M059J (cell line): ENCODE measurements at places on chromosomes 1 and 21.

DNA sequence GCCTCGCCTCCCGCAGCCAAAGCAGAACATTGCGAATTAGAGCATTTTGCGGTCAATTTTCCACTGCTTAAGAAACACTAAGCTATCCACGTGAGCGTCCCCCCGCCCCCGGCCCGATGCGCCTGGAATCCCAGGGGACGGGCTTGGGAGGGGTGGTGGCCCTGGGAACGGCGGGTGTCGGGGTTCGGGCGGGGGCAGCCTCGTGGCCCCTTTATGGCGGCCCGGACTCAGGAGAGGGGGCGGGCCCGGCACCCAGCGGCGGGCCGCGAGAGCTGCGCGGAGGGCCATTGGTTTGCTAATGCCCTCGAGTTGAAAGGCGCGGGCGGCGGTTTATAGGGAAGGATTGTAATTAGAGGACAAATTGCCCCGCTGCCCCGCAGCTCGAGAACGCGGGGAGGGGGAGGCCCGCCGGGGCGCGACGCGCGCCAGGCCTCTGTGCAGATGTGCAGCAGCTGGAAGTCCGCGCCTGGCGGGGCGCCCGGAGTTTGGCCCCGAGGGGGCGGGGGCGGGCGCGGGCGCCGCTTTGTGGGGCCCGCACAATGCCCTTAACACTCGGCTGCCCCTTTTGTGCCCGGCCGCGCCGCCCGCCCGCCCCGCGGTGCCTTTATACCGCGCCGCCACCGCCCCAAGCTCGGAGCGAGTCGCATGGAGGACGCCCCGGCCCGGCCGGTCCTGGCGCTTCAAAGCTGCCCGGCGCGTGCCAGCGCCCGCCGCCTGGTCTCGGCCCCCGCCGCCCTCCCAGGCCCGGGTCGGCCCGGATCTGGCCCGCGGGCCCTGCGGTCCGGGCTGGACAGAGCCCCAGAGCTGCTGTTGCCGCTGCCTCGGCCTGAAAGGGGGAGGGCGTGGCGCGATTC is 1.9 kb upstream of the HES3 start:
- DNase-seq, result no peak

GRCh38 chr1:43372172-43372571 is 4.4 kb upstream of the ELOVL1 start:
- peak; percentile 70 for DNase-seq

GRCh38 chr1:64505232-64505943 is 35.5 kb downstream of the CACHD1 start:
- no peak for DNase-seq

DNA sequence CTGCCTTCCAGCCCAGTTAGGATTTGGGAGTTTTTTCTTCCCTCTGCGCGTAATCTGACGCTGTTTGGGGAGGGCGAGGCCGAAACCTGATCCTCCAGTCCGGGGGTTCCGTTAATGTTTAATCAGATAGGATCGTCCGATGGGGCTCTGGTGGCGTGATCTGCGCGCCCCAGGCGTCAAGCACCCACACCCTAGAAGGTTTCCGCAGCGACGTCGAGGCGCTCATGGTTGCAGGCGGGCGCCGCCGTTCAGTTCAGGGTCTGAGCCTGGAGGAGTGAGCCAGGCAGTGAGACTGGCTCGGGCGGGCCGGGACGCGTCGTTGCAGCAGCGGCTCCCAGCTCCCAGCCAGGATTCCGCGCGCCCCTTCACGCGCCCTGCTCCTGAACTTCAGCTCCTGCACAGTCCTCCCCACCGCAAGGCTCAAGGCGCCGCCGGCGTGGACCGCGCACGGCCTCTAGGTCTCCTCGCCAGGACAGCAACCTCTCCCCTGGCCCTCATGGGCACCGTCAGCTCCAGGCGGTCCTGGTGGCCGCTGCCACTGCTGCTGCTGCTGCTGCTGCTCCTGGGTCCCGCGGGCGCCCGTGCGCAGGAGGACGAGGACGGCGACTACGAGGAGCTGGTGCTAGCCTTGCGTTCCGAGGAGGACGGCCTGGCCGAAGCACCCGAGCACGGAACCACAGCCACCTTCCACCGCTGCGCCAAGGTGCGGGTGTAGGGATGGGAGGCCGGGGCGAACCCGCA is at the start of gene PCSK9:
TSS of gene PCSK9 (plus strand) at position 207 of the 741 bp plus-strand sequence. CDS start at position 497, 290 bp downstream.
- no peak for DNase-seq

DNA sequence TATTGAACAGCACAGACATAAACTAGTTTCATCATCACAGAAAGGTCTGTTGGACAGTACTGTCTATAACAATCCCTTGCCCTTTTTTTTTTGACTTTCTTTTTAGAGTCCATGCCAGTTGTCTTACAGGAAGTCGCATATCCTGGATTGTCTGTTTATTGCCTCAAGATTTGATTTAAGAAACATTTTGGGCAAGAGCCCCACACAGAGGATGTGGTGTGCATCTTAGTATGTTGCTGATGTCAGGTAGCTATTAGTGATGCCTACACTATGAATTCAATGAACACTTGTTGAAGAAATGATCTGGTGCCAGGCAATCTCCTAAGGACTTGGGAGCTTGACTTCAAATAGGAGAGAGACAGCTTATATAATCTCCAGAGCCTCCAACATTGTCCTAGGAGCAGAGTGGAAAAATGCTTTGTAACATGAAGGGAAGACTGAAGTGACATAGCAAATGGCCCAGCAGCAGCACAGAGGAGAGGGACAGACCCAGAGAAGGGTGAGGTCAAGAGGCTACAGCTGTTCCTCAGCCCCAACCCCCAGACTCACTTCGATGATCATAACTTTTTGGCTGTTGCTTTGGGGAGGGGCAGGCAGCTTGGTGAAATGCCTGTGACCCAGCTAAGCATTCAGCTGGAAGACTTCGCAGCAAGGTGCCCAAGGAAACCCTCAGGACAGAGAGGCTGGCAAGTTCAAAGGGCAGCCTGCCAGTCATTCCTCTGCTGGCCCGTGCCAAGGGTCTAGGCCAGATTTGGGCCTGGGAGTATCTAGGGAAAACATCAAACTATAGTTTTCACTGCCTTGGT is 7.5 kb upstream of the RAB29 start:
- DNase-seq, result no peak

DNA sequence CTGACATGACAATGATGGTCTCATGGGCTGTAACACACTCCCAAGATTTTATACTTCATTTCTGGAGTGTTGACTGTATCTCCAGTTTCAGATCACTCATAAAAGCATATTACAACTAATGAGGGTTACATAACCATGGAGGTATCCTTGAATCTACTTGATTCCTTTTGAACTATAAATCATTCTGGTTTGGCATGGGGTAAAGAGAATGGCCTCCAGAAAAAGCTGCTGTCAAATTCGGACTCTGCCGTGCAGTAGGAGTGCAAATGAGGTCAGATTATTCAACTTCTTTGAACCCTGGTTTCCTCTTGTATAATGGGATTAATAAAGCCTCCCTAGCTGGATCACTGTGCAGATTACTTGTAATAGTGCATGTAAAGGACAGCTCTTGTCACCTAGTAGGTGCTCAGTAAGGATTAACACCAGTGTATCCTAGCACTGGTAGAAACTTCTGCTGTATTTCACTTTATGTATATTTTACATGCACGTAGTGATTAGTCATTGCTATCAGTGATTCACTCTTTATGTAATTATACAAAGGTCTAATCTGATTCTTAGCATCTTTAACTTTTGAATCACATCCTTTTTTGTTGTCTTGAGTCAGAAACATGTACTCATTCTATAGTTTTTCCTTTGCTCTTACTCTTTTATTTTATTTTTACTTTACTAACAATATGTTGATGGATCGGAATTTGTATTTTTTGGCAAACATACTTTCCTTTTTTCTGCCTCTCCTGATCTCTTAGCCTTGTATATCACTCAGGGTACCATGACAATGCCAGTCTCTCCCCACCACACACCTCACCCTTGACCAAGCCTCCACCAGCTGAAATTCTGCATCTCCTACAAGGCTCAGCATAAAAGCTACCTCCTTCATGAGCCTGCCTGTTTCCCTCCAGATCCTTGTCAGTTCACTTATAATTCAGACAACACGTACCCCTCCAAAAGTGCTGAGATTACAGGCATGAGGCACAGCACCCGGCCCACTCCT is 3.2 kb downstream of the LRRC8C start:
- DNase-seq, result peak; percentile 69

GRCh38 chr1:176820391-176821031 is 344.0 kb downstream of the ASTN1 start:
- DNase-seq, result no peak

DNA sequence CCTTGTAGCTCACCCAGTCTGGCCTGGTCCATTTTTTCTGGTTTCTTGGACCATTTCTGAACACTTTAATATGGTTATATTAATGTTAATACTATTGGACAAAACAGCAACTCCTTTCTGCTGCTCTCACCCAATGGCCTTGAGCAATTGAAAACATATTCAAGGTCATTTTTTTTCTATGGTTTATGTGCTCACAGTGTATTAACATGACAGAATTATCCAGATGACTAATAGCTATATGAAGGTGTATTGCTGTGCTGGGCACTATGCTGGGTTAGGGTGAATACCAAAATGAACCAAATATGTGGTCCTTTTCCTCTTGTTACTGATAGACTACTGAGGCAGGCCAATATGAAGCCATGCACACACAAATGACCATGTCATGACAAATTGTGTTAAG is 591.6 kb upstream of the PLXNA2 start:
- no peak for DNase-seq

DNA sequence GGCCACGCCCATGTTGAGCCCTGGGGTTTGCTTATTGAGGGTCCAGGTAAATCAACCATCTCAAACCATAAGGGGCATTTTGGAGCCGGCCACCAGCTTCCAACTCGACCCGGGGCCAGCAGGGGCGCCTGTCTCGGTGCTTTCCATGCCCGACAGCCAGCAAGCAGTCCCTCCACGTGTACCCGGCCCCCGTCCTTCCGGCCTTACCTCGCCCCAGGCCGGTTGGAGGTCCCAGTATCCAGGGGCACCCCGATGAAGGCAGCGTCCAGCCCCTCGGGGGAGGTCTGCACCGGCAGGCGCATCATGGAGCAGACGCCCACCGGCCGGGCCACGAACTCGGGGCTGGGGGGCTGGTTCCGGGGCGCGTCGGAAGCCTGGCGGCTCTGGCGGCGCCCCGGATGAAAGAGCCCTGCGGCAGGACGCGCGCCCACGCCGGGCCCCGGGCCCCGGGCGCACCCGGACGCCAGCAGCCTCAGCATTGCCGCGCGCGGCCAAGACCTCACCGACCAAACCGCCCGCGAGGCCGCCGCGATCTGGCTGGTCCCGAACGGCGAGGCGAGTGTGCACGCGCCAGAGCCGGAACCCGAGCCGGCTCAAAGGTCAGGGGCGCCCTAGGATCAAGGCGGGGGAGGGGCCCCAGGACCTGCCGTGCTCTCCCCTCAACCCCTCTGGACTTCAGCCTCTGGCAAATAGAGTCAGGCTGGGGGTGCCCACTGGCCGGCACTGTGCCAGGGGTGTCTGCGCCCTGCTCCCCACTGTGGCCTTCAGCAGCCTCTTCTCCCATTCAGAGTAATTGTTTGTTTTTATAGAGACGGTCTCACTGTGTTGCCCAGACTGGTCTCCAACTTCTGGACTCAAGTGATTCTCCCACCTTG is at the start of gene AGMAT:
TSS of gene AGMAT (minus strand) at position 563 of the 875 bp plus-strand sequence. CDS start at position 479, 84 bp downstream.
- peak; percentile 52 for DNase-seq

DNA sequence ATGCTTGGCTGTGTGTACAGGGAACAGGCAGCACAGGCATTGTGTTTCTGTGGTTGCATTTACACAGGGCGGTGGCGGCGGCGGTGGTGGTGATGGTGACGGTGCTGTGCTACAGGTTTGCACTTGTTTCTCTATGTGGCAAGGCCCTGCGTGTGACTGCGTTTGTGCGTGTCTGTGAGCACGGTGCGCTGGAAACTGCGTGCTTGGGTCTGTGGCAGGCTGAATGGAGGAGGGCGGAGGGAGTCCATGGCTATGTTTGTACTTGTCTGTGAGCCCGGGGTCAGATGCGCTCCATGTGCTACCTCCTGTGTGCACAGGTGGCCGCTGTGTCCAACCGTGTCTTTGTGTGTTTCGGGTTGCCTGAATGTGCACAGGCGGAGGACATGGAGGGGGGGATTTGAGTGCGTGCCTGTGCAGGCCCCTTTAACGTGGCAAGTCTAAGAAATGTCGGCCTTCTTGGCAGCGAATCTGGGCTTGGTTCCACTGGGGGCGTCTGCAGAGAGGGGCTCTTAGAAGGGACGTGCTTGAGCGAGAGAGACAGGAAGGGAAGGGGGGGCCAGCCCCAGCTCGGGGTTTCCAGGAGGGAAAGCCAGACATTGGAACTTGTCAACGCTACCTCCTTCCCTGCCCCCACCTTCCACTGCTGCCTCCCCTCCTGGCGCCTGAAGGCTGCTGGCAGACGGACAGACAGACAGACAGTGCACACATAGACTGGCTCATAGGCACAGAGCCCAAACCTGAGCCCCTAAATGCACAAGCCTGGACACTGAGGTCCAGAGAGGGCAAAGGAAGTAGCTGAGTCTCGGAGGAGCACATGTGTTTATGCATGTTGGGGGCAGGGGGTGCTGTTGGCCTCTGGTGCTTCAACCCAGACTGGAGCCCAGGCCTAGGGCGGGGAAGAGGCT is 32.7 kb upstream of the WASF2 start:
- no peak for DNase-seq

GRCh38 chr1:65792669-65793358 is at the start of gene PDE4B:
TSS of gene PDE4B (plus strand) at chr1:65792895.
- DNase-seq, result peak; percentile 56

GRCh38 chr1:168468822-168469221 is 75.0 kb downstream of the XCL2 start:
- no peak for DNase-seq

DNA sequence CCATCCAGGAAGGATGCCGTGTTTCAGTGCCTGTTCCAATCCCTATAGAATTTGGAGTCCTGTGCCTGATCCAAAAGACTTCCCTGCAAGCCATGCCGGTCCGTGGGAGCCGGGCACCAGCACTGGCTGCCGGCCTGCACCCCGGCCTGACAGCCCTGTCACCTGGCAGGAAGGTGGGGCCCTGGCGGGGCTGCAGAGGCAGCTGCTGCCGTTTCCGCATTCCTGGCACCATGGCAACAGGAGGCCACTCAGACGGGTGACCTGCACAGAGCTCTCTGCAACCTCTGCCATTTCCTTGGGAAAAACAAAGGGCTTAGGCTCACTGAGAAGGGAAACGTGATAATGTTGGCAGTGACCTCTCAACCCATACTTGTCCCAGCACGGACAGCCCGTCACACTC is 63.2 kb upstream of the TMEM51 start:
- DNase-seq, result peak; percentile 78

- no peak for DNase-seq
Observed at GRCh38 chr1:116312681-116313069, 60.4 kb upstream of the ATP1A1 start.

GRCh38 chr1:1004420-1004779 is 4.5 kb upstream of the HES4 start:
- DNase-seq, result no peak

DNA sequence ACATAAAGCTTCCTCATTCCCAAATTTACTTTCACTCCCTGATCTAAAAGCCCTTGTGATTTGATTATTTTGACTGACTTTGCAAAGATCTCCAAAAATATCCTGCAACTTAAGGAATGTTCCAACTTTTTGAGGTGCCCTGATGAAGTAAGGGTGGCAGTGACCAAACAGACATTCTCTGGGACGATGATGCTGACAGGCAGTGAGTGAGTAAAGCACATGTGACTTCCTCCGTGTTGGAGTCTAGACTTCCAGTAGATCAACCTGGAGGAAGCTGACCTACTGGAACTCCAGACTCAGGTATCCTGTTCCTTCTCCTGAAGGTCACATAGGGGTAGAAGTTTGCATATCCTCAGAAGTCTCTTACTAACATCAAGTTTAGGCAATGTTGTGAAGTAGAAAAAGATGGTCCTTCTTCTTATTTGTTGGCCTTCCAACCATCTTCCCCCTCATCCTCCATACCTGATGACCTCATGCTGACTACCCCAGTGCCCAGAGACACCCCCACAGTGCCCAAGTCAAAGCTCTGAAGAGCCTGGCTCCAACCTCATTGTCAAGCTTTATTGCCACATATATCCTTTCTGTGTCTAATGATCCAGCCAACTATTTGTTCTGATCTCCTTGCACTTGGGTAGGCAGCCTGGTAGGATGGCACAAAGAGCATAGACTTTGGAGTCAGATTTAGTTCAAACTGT is 16.0 kb downstream of the TNFSF4 start:
- DNase-seq, result peak; percentile 73
